ENCODE measurements at places on chromosomes 3 and 15.

- peak; percentile 47 for DNase-seq
Observed at GRCh38 chr3:99499235-99500158, 138.9 kb upstream of the COL8A1 start.

GRCh38 chr3:101643009-101643844 lies 33.7 kb downstream of the ZBTB11 start:
- no peak for DNase-seq

DNA sequence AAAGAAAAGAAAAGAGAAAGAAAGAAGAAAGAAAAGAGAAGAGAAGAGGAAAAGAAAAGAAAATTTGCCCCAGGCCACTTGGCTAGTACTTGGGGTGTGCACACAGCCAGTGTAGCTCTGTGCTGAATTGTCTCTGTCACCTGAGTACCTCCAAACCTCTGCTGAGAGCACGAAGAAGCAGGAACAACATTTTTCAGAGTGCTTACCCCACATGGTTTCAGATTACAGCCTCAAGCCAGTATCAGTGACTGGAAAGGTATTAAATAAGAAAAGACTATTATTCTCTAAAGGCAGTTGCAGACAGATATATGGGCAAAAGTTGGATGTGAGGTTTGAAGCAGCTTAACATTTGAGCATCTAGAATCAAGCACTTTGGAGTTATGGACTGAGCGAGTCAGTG lies 113.3 kb upstream of the PHLDB2 start:
- DNase-seq: no peak

DNA sequence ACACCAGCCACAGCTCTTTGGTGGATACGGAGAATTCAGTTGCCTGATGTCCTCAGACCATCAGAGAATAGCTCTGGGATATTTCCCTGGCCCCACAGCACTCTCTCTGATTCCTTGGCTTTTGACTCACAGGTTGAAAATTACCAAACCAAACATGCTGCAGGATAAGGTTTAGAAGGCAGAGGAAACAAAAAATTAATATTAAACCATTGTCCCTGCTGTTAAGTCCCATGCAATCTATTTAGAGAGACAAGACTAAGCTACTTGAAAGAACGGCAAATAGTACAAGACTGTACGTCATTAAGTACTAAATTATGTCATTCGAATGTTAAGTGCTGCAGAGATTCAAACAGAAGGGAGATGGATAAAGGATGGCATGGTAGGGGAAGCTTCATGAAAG lies 501.4 kb downstream of the MECOM start:
- DNase-seq: no peak

DNA sequence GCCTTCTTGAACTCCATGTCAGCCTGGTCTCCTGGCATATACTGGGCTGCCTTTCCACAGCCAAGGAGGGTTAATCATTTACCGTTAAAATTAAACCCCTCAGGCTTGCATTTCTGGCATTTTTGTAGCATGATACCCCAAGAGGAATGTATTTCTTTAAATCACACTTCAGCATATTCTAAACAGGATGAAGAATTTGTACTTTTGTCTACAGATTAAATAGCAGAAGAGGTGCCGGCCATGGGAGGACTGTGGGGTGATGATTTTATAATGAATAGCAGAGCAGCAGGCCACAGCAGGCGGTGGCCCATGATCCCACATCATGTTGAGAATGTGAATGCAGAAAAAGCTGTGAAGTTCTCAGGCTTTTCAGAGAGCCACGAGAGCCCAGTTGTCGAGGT lies 90.2 kb downstream of the ARNT2 start:
- no peak for DNase-seq

DNA sequence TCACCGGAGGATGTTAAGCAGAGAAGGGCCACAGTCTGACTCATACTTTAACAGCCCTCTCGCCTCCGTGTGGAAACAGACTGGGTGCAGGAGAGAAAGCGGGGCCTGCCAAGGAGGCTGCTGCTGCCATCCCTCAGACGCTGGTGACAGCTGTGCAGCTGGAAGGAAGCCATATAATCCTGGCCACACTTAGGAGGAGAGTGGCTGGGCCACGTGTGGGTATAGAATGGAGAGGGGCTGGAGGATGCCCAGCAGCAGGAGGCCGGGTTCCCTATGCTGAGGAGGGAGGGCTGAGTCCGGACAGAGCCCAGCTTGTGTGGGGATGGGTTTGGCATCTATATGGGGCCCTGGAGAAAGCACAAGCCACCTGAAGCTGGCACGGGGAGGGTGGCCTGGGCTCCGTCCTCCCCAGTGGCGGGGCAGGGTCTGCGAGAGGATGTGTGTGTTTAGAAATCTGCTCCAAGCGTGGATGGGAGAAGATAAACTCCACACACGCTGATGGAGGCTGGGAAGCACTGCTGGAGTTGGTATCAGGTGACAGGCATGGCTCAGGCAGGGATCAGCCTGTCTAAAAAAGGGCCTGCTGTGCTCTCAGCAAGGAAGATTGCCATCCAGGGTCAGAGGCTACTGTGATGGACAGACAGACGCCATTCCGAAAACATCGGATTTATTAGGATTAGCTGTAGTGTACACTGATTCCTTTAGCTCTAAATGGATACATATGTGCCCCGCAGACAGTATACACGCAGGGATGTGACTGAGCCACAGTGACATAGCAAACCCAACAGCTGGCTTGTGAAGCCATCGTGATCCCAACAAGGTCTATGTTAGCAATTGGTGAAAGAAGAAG lies 15.9 kb downstream of the ABTB1 start:
- no peak for DNase-seq

GRCh38 chr3:178003756-178004155 lies 532.5 kb upstream of the KCNMB2 start:
- DNase-seq: no peak

DNA sequence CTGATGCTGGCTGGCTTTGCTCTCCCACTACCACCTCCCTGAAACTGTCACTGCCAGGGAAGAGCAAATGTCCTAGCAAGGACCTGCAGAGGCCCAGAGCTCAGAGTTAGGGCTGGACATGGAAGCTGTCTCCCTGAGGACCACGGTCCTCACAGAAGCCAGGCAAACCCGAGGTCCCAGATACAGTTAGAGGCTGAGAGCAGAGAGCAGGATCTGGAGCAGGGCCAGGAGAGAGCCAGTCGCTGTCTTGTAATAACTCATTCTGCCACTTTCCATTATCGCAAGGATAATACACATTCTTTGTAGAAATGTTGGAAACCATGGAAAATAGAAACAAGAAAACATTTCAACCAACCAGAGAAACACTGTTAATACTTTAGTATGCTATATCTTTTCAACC lies 10.1 kb downstream of the GHSR start:
- no peak for DNase-seq

DNA sequence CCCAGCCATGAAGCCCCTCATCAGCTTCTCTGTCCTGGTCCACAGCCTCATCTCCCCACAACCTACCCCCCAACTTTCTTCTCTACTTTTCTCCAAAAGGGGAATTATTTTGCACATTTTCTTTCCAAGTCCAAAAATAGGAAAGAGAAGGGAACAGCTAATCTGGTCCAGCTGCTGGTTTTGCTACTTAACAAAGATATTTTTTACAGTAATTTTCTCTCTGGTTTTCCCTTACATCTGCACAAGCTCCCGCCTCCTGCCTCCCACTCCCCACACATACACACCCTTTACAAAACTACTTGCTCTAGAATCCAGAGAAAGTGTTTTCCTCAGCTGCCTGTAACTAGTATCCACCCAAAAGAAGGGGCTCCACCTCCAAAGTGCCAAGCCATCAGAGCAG lies 177.2 kb downstream of the POLR2M start:
- DNase-seq: no peak

GRCh38 chr3:196268284-196269163 lies 19.0 kb downstream of the PCYT1A start:
- no peak for DNase-seq

DNA sequence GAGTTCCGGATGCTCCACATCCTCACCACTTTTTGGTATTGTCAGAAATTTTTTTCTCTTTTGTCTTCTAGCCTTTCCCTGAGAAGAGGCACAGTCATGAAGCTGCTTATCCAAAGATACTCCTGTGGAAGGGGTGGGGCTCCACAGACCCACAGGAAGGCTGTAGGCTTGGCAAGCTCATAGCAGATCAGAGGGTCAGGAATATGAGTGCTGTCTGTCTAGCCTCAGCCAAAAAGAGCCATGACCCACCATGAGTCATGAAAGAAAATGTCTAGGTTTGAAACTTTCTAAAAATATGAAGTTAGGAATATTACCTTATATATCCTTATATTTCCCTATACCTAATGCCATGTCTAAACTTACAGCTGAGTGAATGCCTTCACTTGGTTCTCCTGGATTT lies 118.2 kb upstream of the THBS1 start:
- no peak for DNase-seq

- DNase-seq: no peak
Observed at GRCh38 chr3:11735638-11736037, 91.9 kb upstream of the VGLL4 start.

- DNase-seq: no peak
Observed at GRCh38 chr15:100152463-100152862, 189.3 kb downstream of the ADAMTS17 start.

DNA sequence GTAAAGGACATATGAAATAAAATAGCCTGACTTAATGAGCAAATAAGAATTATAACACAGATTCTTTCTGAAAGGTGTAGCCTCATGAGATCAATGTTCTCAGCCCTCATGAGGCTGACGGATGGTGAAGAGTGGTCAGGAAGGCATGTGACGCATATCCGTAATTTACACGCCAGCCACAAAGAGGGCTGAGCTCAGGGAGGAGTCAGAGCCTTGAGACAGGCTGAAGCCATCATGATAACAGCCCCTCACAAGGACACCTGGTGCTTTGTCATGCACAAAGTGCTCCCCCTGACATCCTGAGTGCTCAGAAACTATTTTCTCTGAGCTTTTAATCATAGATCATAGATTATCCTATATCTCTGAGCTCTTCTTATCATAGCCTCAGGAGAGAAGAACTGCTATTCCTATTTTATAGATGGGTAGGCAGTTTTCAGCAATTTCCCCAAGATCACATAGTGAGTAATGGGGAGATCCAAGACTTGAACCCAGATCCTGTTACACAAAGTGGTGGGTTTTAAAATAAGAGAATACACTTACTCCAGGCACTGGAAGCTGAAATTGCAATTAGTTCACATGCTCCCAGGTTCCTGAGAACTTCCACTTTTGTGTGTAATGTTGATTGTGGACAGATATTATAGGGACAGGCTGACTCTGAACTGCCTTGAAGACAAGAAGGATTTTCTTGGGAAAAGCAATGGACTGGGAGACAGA lies 267.1 kb downstream of the RPLP1 start:
- DNase-seq: no peak

GRCh38 chr3:123960781-123961507 lies at the start of gene CCDC14:
Gene CCDC14, minus strand, starts transcription at chr3:123961229. Its CDS starts 56 bp downstream, at chr3:123961173.
- peak; percentile 93 for DNase-seq

DNA sequence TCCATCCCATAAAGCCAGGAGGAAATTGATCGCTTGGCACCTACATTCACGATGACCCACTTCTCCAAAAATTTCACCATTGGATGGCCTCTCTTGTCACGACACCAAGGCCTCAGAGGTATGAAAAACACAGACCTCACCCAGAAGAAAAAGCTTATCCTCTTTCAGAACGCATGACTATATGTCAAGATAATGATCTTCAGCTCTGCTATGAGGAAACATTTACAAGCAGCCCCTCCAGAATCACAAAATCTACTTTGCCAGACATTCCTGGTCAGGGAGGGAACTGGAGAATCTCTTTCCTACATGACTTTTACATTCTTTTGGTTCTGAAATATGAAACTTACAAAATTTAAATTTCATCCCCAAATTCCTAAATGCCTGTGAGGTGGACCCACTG lies 122.7 kb downstream of the WNT5A start:
- DNase-seq: no peak

GRCh38 chr3:42647821-42648459 lies 5.6 kb upstream of the ZBTB47 start:
- no peak for DNase-seq

DNA sequence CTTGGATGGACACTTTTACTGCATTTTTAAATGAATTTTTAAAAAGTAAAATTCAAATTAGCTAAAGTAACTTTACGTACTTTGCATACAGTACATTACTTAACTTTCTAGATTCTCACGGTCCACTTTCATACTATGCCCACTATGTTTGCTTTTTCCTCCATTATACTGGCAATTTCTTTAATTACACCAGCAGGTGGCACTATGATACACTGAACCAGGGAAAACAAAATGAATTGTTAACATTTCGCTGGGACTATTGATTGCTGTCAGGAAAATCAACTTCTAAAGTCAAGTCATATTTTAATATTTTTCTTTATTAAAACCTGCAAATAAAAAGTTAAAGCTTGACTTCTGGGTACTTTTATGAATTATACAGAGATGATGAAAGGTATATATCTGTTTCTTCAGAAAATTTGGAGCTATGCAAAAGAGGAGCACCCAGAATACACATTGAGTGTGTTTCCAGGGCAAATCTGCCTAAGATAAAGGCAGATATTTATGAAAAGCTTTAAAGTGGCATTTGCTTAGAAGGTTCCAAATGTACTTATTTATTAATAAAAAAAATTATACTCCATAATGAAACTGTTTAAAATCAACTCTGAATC lies 21.8 kb upstream of the POU1F1 start:
- peak; percentile 32 for DNase-seq

- DNase-seq: no peak
Observed at GRCh38 chr3:23937296-23937695, 7.8 kb upstream of the NR1D2 start.

DNA sequence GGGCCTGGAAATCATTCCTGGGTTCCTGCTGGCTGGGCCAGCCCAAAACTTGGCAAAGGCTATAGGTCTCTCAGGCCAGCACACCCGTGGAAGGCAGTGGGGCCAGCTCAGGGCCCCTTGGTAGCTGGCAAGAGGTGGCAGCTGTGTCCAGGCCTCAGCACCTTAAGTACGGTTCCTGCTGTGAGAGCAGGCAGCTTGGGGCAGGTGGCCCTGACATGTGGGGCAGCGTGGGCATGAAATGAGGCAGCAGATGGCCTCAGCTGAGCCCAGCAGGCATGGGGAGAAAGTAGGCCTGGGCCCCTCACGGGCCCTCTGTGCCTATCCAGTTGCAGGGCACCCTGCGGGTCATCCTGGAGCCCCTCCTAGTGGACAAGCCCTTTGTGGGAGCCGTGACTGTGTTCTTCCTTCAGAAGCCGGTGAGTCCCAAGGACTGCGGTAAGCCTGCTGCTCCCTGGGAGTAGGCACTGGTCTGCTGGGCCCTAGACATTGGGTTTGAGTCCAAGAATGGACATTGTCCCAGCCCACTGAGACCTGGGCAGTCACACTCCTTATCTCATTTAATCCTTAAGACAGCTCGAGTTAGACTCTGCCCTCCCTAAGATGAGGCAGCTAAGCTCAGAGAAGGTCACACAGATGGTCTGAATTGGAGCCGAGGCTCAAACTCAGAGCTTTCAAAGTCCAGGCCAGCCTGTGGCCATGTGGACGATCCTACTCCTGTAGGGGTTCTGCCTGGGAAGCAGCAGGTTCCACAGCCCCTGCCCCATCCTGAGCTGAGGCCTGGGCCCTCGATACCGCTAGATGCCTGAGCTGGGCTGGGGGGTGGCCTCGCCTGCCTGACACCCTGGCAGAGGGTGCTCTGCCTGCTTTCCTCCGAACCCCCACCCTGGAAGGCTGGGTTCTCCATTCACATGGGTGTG lies 25.5 kb downstream of the ESYT3 start:
- DNase-seq: no peak

DNA sequence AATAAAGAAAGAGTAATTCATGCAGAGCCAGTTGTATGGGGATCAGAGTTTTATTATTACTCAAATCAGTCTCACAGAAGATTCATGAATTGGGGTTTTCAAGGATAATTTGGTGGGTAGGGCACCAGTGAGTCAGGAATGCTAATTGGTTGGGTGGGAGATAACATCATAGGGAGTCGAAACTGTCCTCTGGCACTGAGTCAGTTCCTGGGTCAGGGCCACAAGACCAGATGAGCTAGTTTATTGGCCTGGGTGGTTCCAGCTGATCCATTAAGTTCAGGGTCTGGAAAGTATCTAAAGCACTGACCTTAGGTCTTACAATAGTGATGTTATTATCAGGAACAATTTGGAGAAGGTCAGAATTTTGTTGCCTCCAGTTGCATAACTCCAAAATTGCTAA lies 998.6 kb upstream of the EPHA6 start:
- DNase-seq: no peak

All from retina (tissue), 1 donor.